Activated CD4-positive, alpha-beta memory T cell treated with anti-CD3 and anti-CD28 coated beads for 36 hours (primary cell): ENCODE measurements at places on chromosomes 11 and 22. TPM values are rescaled to one million over a fixed set of nuclear protein-coding genes. Genes with fewer than 3 reads are reported as not detected.

Gene CCDC87
- 0.24 TPM for total RNA-seq

Gene FOLR1
- total RNA-seq = not detected

Gene TUB
- 0.58 TPM for total RNA-seq

Gene BIK
- 4.1 TPM for total RNA-seq

- DNase-seq = no peak
- no peak overlapping the region for H3K27ac ChIP-seq
- H3K4me3 ChIP-seq = no peak overlapping the region
- H3K36me3 ChIP-seq = peaks cover 8% of the 10 kb centered on the region
- H3K4me1 ChIP-seq = peaks cover 40% of the 10 kb centered on the region
Measured at GRCh38 chr22:38171927-38172831, 9.5 kb downstream of the PLA2G6 start.

- no peak overlapping the region for H3K27ac ChIP-seq
- peaks cover 41% of the 10 kb centered on the region for H3K36me3 ChIP-seq
- no peak overlapping the region for H3K4me3 ChIP-seq
- H3K4me1 ChIP-seq = peaks cover 3% of the 10 kb centered on the region
- no peak for DNase-seq
- no peaks in the 10 kb centered on the region for H3K27me3 ChIP-seq
Measured at GRCh38 chr22:37887584-37888378, 18.3 kb upstream of the MICALL1 start.

- H3K27me3 ChIP-seq = peaks cover 38% of the 10 kb centered on the region
- no peak overlapping the region for H3K27ac ChIP-seq
- no peak overlapping the region for H3K4me3 ChIP-seq
- no peaks in the 10 kb centered on the region for H3K36me3 ChIP-seq
- H3K4me1 ChIP-seq = peaks cover 6% of the 10 kb centered on the region
- DNase-seq = no peak
Measured at GRCh38 chr11:125407046-125407445, 89.0 kb downstream of the FEZ1 start.

DNA sequence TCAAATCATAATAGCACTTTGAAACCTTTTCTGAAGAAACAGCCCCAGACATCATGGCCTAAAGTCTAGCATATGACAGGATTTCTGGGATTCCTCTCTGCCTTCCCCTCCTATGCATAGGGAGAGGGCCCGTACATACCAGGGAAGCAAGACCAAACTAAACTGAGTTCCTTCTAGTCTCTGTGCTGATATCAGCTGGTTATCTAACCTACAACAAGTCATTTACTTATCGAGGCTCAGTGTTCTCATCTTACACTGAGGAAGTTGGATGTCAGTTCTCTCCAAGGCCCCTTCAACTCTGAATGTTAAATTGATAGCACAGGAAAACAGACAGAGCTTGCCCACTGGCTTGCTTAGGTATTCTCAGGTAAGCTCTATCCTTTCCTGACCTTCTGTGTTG, 17.0 kb upstream of the GRIK4 start:
- H3K4me1 ChIP-seq = no peaks in the 10 kb centered on the region
- no peak overlapping the region for H3K4me3 ChIP-seq
- H3K27me3 ChIP-seq = peaks cover 4% of the 10 kb centered on the region
- DNase-seq = no peak
- H3K27ac ChIP-seq = no peak overlapping the region

DNA sequence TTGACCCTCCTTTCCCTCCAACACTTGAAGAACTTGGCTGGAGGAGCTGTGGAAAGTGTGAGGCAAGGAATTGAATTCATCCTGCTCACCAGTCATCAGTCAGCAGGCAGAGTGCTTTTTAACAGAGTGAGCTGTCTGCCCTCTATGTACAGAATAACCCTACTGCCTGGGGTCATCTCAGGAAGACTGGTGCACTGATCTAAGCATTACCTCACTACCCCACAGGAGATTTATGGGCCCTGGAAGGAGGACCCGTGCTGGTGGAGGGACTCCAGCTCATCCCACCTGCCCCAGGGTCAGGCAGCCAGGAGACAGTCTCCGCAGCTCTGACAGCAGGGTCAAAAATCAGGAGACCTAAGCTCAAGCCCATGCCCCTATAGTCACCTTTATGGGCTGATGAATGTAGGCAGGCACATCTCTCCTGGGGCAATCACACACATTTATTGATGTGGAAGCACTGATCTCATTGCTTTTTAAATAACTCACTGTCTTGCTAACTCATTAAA, 270.8 kb upstream of the SESN3 start:
- H3K27ac ChIP-seq = no peak overlapping the region
- no peaks in the 10 kb centered on the region for H3K36me3 ChIP-seq
- peaks cover 5% of the 10 kb centered on the region for H3K4me1 ChIP-seq
- H3K4me3 ChIP-seq = no peak overlapping the region
- H3K27me3 ChIP-seq = no peaks in the 10 kb centered on the region
- no peak for DNase-seq

DNA sequence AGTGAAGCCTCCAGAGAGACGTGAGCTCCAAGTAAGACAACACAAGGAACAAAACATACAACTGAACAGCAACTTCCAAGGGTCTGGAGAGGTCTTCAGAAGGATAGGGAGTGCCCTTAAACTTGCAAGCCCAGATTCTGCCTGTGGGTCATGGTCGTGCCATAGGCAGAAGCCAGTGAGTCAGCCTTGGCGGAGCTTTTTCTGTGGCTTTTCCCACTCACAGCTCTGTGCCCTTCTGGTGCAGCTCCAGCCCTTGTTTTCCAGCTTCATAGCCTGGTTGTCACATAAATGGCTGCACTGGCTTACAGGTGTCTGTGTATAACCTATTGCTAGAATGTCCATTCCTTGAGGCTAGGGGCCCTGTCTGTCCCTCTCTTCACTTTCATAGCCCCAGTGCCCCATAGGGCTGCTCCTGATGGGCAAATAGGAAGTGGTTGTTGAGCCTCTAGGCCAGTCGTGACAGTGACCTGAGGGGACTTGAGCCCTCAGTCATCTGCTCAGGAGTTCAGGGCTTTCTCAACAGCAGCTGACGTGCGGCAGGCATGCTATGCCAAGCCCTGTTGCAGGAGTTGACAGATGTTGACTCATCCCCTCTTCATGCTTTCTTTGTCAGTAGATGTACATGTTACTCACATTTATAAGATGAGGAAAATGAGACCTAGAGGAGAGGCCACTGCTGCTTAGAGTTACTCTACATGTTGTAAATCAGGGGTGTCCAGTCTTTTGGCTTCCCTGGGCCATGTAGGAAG, 7.4 kb downstream of the MED15 start:
- peaks cover 24% of the 10 kb centered on the region for H3K36me3 ChIP-seq
- H3K27ac ChIP-seq = no peak overlapping the region
- H3K4me3 ChIP-seq = no peak overlapping the region
- H3K4me1 ChIP-seq = peaks cover 78% of the 10 kb centered on the region
- DNase-seq = peak; percentile 29

DNA sequence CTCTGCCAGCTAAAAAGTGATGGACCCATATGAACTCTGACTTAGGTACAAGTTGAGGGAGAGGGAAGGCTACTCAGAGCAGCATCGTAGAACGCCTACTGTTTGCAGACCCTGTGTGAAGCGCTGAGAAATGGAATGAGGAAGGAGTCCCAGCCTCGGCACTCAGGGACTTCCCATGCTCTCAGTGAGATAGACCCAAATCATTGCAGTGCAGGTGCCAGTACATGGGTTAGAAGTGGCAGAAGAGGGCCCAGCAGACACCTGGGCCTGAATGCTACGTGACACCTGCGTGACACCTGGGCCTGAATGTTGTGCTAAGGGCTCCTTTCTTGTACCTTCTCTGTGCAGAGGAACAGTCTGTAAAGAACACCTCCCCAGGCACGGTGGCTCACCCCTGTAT, 2.6 kb upstream of the PDGFB start:
- peaks cover 3% of the 10 kb centered on the region for H3K27me3 ChIP-seq
- no peak for DNase-seq
- no peak overlapping the region for H3K4me3 ChIP-seq
- H3K27ac ChIP-seq = no peak overlapping the region
- H3K4me1 ChIP-seq = peaks cover 16% of the 10 kb centered on the region
- no peaks in the 10 kb centered on the region for H3K36me3 ChIP-seq

DNA sequence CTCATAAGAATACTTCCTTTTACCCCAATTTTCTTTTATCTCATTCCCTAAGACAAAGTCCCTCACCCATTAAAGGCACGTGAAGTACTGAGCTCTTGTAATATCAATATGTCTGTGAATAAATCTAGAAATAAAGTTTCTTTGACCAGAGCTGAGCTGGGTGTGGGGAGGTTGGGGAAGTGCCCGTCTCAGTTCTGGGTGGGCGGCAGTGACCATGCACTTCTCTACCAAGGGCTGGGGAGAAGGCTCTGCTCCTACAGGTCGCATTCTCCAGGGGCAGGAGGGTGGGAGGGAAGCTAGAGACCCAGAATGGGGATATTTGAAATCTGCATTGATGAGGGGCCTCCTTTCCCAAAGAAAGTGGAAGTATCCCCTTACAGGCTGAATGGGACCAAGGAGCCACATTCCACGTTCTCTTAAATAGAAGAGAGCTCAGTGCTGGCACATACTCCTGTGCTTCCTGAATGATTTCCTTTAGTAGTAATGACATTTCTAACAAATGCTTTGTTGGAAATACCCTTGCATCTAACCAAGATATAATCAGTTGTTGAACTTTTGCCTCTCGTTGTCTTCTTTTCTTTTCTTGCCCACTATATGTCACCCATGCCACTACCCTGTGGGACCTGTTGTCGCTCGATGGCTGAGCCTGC, 16.1 kb downstream of the RBX1 start:
- no peak overlapping the region for H3K4me3 ChIP-seq
- H3K27ac ChIP-seq = no peak overlapping the region
- H3K4me1 ChIP-seq = peaks cover 2% of the 10 kb centered on the region
- H3K36me3 ChIP-seq = peaks cover 39% of the 10 kb centered on the region
- no peak for DNase-seq
- no peaks in the 10 kb centered on the region for H3K27me3 ChIP-seq

DNA sequence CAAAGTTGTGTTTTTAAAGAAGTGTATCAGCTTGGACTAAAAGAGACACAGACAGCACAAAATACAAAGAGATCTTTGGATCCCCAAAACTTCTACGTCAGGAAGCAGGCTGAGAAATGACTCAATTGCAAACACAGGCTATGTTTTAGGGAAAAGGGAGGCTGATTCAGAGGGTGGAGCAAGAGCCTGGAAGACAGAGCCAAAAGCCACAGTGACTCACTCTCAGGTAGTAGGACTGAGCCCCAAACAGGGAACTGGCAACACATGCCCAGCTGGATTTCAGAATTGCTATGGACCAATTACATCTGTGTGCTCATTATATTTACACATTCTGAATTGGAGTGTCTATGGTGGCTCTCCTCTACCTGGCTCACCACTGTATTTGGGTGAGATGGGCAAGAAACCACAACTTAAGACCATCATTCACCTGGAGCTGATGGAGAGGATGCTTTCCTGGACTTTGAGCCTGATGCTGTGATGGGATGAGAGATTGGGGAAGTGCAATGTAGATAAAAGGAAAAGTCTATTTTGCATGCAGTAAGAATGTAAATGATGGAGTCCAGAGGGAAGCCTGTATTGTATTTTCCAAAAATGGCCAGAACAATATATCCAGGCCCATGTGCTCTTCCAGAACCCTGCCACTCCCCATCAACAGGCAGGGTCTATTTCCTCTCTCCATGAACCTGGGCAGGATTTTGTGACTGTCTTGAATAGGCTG, 20.8 kb upstream of the LINC01488 start:
- no peak overlapping the region for H3K4me3 ChIP-seq
- no peak for DNase-seq
- peaks cover 11% of the 10 kb centered on the region for H3K27me3 ChIP-seq

GRCh38 chr11:19659529-19659928, 53.1 kb upstream of the NAV2 start:
- no peak overlapping the region for H3K4me3 ChIP-seq
- no peaks in the 10 kb centered on the region for H3K27me3 ChIP-seq
- no peaks in the 10 kb centered on the region for H3K36me3 ChIP-seq
- H3K27ac ChIP-seq = no peak overlapping the region

- peak; percentile 73 for DNase-seq
- peaks cover 9% of the 10 kb centered on the region for H3K4me1 ChIP-seq
- no peaks in the 10 kb centered on the region for H3K36me3 ChIP-seq
- peaks cover 9% of the 10 kb centered on the region for H3K27me3 ChIP-seq
Measured at GRCh38 chr11:848380-848931, 5.8 kb downstream of the TSPAN4 start.

- no peak overlapping the region for H3K4me3 ChIP-seq
- no peak for DNase-seq
- H3K27me3 ChIP-seq = no peaks in the 10 kb centered on the region
- H3K36me3 ChIP-seq = peaks cover 16% of the 10 kb centered on the region
Measured at GRCh38 chr11:77322506-77322905, 21.0 kb upstream of the GDPD4 start.

- peaks cover 38% of the 10 kb centered on the region for H3K27me3 ChIP-seq
- DNase-seq = no peak
- H3K4me1 ChIP-seq = no peaks in the 10 kb centered on the region
- no peak overlapping the region for H3K27ac ChIP-seq
- no peaks in the 10 kb centered on the region for H3K36me3 ChIP-seq
Measured at GRCh38 chr11:34643846-34644245, 23.0 kb downstream of the EHF start.

DNA sequence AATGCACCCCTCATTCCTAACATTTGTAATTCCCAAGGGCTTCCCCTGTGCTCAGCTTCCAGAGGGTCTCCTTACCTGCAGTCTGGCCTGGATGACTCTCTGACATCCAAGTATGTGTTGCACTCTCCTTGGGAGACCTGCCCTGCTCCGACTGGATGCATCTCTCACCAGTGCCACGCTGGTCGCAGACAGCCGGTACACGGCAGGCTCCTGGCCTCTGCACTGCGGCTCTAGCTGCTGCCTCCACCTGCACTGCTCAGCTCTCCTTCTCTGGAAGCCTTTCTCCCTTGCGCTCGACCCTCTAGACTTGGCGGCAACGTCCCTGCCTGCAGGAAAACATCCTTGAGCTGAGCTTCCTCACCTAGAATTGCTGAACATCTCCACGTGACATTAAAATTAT, 685.9 kb downstream of the BRD1 start:
- no peak overlapping the region for H3K27ac ChIP-seq
- H3K4me3 ChIP-seq = no peak overlapping the region
- H3K36me3 ChIP-seq = no peaks in the 10 kb centered on the region
- peaks cover 12% of the 10 kb centered on the region for H3K27me3 ChIP-seq
- DNase-seq = no peak
- no peaks in the 10 kb centered on the region for H3K4me1 ChIP-seq

DNA sequence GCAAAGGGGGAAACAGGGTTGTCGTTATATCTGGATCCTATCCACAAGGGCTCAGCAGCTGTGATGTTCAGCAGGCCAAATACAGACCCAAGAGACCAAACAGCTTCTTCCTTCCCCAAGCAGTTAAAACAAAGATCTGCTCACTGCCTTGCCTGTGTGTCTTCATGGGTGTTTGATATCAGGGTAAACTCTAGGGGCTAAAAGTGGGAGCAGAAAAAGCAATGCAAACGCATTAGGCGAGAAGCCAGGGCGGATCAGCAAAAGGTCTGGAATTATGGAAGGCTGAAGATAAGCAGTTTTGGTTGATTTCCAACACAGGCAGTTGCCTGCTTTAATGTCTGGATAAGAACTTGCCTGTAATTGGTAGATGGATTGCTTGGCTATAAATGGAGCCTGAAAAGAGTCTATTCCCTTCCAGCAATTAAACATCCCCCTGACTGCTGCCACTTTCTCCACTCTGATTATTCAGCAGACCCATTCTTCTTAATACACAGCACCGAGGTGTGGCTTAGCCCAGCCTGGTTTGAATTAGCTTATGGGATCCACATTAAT, 126.3 kb downstream of the COMMD9 start:
- DNase-seq = no peak
- no peaks in the 10 kb centered on the region for H3K4me1 ChIP-seq
- peaks cover 2% of the 10 kb centered on the region for H3K27me3 ChIP-seq
- H3K27ac ChIP-seq = no peak overlapping the region
